ENCODE measurements at places on chromosomes 7 and 10. TPM values are rescaled to one million over a fixed set of nuclear protein-coding genes. Genes with fewer than 3 reads are reported as not detected.

The STK31 gene
- 0.39 TPM for total RNA-seq

The FAM241B gene
- total RNA-seq: 5.6 TPM

The NUTM2D gene
- 4.7 TPM for total RNA-seq

DNA sequence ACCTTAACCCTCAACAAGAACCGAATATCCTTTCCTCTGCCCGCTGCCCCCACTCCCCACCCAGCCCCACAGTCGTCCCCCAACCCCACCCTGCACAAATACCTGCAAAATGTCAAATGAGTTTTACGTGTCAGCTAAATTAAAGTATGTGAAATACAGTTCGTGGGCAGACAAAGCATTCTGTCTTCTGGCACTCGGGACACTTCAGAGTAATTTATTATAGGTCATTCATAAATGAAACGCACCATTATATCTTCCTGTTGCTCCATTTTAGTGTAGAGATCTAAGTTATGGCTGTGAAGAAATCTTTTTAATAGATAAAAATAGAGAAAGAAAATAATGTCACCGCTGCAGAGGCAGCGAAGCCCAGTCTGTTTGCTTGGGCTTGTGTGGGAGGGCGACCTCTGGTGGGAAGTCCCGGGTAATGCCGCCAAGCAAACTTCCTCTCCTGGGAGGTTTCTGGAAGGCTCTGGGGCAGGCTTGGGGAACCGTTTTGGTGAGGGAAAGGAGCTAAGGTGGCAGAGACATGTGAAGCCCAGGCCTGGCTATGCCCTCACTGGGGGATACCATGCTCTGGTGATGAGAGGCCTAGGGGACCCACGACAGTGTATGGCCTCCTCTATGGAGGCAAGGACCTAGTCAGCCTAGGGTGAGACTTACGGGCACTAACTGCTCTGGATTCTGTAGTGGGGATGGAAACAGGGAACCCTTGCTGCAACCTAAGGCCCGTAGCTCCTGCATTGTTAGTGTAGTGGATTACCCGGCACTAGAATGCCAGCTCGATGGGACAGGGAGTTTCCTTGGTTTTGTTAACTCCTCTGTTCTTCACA is 604.9 kb downstream of the LRMDA start:
- peak; percentile 76 for DNase-seq

DNA sequence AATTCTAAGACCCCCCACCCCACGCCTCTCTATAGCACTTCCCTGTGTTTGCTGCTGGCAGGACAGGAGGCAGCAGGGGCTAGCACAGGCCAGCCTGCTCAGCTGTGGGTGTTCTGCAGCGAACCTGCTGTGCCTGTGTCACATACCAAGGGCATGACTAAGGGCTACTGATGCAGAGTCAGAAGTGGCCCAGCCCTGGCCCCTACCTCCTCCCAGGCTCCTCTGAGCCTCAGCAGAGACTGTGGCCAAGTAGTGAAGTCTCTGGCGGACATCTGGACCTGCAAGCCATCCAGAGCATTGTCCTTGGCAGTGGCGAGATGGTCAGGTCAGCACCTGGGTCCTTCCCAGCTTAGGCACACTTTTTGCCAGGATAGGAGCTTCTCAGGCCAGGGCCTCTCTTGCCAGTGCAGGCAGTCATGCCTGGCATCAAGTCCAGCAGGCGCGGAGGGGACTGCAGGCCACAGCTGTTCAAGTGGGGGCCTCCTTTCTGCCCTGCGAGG is 116.3 kb upstream of the RET start:
- no peak for DNase-seq
